ENCODE measurements at places on chromosomes 13 and 19.

GRCh38 chr19:588741-589692, 664 bp upstream of the HCN2 start:
- no peak for DNase-seq

DNA sequence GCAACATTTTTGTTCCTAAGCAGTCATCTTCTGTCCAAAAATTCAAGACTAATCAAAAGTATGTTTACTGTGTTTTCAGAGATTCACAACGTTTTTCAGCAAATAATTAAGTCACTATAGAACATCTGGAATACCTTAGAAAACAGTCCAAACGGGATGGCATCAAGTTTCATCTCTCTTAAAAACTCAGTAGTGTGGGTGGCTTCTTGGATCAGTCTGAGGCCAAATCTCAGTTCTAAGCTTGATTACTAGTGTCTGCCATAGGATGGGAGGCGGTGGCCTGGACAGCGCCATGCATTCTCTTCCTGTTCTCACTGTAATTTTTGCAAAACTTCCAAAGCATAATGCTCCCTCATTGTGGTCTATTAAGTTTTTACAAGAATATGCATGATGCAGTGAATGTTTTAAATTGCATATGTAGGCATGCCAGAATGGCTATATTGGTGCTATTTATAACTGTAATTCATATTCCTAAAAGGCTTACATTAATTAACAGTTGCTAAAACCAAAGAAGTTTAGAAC, 37.1 kb downstream of the ANKRD10 start:
- DNase-seq = no peak

DNA sequence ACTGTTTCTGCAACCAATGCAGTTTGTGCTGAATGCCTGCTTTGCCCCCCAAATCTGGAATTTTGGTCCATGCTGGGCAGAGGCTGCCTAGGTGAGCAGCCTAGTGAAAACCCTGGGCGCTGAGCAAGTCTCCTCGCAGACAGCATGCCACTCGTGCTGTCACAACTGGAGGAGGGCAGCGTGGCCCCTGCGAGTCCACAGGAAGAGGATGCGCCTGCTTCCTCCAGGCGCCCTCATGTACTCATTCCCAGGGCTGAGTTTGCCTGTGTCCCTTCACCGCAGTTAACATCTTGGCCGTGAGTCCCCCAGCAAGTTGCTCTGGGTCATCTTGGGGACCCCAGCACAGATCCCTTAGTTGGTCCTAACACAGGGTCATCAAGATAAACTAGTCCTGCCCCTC, 26.2 kb upstream of the TMEM160 start:
- DNase-seq = no peak

DNA sequence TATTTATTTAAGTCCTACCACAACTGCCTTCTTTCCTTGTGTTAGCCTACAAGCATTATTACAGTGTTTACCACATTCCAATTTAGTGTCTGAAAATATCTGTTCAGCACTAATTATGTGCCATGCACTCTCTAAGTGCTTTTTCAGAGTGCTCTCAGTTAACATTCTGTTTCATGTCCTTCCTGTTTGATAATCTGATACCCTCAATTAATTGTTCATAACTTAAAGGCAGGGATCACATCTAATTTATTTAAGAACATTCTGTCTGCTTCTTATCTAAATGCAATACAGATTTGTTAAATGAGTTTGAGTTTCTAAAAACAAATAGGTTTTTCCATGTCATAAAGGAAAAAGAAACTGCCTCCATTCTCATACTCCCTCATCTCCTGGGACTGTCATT, 649.6 kb upstream of the ATXN8OS start:
- DNase-seq = no peak

DNA sequence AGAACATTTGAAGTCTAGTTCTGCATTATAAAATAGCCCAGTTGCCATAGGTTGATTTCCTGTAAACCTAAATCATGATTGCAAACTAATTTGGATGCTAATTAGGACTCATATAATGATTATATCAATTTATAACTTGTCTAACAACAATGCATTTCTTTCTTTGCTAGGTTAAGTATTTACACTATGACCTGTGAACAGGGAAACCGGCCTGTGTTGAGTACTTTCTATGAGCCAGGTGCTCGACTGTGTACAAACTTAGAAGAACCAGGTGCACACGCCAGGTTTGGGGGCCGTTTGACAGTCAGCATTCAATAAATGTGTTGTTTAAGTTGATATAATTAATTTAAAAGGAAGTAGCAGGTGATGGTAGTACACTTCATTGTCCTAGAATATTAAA, 203.1 kb downstream of the TM9SF2 start:
- DNase-seq = no peak

DNA sequence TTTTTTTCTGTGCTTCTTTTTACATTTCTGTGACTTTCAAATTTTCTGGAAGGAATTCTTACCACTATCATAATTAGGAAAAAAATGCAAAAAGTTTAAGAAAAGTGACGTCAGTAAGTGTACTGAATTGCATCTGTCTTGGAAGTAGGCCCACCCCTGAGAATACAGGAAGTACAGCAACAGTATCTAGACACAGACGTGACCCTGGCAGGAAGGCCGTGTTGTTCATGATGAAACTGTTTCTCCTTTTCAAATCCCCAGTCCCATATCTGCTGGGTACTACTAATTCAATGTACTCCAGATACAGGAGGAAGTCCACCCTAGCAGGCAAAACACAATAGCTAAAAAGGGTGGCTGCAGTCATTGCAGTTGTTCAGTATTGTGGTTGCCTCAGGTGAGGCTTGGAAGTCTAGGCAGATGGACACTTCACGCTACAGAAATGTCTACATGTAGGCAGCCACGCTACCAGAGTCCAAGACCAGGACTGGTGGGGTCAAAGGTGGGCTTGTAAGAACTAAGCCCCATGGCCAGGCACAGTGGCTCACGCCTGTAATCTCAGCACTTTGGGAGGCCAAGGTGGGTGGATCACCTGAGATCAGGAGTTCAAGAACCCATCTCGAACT, 49.6 kb upstream of the MED4 start:
- no peak for DNase-seq

DNA sequence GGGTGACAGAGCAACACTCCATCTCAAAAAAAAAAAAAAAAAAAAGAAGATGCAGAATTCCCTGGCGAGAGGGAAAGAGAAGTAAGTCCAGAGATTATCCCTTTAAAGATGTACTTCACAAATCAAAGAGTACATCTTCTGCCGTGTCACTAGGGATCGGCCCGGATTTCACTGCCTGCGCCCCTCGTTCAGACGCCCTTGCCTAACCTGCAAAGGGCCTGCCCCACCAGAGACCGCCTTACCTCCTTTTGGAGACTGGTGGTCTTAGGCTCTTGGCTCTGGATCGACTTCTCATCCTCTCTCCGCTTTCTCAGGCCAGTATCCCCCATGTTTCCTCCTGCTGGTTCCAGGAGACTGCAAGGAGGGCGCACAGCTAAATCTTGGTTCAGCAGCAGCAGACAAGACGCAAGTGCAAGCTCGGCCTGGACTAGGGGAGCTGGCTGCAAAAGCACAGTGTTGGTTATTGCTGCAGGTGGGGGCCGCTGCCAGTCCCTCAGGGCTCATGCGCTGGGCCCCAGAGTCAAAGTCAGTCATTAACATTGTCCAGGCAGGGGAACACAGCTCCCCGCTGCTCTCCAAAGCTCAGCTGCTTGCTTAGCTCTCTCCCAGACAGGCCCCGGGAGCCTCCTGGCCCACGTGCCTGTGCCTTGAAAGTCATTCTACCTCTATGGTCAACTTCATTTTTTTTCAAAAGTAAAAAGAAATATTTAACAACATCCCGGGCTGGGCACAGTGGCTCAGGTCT, 1.2 kb downstream of the SLC7A9 start:
- no peak for DNase-seq

- DNase-seq = no peak
These were observed 7.7 kb downstream of the ZNF253 start for GRCh38 chr19:19873381-19873780.

GRCh38 chr19:37920591-37921450, 13.8 kb downstream of the SIPA1L3 start:
- no peak for DNase-seq

- no peak for DNase-seq
These were observed 272.6 kb upstream of the KLHL1 start for GRCh38 chr13:70380809-70381208.

DNA sequence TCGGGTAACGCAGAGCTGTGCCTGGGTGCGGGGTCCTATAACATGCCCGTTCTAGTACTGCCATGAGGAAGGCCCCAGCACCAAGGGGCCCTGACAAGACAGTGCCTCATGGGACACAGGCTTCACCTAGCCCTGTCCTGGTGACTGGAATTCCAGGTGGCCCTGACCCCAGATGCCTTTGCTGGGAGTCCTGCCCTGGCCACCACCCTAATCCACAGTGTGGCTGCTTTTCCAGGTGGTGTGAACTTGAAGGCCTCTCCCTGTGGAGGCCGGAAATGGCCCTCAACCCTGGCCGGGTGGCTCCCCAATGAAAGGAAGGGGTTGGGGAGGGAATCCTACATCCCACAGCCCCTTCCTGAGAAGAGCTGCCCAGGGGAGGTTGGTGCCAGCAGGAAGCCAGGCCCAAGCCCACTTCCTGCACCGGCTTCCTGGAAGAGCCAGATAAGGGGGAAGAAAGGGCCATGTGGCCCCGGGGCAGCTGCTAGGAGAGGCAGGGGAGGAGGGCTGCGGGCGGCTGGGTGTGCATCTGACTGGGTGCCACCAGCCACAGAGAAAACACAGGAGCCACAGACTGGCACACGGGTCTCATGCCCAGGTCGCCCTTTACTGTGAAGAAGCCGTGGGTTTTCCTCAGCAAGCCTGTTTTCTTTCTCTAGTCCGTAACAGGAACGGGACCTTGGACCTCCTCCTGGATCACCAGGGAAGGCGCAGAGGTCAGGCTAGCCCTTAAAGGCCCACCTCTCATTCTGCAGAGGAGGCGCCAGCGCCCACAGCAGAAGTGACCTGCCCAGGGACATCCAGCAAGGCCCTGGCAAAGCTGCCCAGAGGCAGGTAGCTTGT, 4.7 kb downstream of the LSM4 start:
- no peak for DNase-seq

DNA sequence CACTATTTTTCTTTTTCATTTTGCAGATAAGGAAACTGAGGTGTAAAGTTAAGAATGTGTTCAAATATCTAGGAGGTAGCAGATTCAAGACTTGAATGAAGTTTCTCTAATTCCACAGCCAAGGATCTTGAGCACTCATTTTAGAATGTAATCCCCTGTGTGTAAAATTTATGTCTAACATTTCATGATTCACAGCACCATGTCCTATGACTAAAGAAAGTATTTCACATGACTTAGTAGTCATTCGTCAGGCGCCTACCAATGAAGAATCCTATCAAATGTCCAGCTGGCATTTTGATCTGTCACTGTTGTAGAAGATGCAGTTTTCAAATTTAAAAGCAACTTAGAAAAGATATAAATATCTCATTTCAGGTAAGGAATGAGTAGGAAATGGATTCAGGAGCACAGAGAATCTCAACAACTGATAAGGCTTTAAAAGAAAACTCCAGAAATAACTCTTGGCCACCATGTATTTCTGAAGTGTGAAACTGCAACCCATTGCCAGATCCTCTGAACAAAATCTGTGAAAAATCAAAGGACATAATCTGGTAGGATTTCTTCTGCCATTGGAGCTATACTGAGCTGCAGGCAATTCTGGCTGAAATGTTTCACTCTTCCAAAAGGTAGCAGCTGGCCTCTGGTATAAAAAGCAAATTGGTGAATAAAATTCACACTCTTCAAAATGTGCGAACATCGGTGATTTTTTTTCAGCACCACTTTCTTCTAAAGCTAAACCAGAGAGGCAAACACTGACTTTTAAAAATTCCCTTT, 92.2 kb downstream of the DCLK1 start:
- no peak for DNase-seq

DNA sequence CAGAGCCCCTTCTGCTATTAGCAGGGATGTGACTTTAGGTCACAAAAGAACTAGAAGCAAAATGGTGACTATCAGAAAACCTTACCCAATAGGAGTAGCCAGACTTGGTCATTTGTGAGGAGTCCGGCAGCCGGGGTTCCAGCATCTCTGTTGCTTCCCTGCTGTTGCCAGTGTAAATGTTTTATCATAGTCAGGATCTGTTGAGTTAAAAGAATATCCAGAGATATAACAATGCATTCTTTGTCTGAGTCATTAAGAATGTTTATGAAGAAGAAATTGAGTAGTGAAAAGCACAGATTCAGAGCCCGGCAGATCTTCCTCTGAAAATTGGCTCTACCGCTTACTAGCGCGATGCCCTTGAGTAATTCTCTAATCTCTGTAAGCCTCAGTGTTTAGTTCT, 84.2 kb downstream of the COL4A2 start:
- no peak for DNase-seq

DNA sequence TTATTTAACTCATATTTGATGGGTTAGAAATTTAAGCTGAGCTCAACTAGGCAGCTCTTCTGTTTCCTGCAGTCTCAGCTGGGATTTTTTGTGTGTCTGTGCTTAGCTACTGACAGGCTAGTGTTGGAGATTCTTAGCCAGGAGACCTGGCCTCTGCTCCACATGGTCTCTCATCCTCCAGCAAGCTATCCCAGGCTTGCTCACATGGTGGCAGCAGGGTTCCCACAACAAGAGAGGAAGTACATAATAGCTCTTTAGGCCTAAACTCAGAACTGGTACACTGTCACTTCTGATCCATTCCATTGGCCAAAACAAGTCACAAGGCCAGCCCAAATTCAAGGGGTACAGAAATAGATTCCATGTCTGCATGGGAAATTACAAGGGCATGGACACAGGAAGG, 406.2 kb downstream of the SUCLA2 start:
- DNase-seq = no peak

GRCh38 chr19:5054551-5055456, 85.9 kb downstream of the KDM4B start:
- DNase-seq = no peak

DNA sequence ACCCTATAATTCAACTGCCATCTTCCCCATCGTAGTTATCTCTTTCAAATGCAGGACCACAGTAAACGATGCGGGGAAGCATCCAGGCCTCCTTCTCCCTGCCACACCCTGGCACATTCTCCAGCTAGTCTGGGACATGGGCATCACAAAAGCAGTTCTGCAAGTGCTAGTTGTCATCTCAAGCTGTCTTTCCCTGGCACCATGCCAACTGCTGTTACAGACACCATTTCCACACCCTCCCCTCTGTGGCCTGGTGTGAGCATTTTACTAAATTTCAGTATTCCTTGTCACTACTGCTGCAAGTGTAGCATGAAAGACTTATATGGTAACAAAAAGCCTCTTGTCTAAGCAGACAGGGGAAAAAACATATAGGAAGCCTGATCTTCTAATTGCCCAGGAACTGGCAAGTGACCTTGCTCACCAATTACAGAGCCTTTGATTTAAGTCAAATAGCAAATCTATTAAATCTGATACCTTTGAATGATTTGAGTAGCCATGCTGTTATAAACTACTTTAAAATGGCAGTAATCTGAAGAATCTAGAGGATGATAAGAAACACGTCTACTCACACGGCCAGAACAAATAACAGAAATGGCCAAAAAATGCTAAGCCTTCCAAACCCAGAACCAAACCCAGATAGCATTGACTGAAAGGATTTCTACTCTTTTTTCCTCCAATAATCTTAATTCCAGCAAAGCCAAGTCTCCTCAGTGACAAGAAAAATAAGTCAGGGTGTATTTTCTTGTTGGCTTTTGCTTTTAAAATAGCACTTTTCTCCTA, 179.0 kb downstream of the NUFIP1 start:
- DNase-seq = no peak
